HCEC 1CT (cell line): ENCODE measurements at places on chromosomes 4 and X.

- no peak for DNase-seq
These were observed 65.1 kb upstream of the CCDC160 start for GRCh38 chrX:134171661-134172587.

- DNase-seq: no peak
These were observed 128.1 kb downstream of the CAMK2D start for GRCh38 chr4:113633467-113633866.

DNA sequence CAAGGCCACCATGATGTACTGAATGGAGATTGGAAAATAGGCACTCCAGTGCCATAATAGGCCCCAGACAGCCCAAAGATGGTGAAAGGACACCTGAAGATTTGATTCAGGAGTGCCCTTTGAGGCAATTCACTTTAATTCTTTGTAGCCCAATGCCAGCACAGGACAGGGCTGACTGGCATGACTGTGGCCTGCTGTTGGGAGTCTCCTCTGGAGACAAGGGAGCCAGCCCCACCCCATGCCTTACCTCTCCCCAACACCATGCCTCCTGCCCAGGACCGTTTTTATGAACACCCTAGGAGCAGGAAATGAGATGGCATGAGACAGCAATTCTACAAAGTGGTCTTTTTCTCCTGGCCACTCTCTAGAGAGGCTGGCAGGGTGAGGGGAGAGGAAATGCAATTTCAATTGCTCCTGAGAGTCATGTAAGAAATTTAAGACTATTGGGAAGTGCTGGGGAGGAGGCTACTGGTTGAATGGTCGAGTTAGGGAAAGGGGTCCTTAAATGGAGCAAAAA is 94.2 kb upstream of the MAMLD1 start:
- DNase-seq: no peak

DNA sequence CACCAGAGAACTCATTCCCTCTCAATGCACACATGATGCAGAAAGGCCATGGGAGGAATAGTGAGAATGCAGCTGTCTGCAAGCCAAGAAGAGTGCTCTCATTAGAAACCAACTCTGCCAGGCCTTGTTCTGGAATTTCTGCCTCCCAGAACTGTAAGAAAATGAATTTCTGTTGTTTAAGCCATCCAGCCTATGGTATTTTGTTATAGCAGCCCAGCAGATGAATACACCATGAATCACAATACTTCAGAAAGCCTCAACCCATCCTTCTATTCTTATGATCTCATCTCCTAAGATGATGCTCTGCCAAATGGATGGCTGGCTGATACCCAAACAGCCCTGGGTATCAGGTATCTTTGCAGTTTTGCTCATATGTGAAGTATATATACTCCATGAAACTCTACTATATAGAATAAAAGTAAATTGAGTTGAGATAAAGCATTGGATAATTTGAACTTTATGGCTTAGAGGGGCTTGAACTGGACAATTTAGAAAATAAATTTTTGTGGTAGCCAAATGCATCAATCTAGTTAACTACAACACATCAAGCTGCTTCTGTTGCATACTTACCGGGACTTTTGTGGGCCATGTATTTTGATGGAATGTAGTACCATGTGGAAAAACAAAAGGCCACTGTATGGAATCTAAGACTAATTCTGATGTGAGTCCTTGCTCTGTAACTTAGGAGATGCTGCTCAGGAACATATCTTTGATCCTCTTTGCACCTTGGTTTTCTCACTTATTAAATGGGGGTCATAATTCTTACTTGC is 245.9 kb downstream of the HS3ST1 start:
- DNase-seq: no peak
